T-helper 17 cell (primary cell): ENCODE measurements at places on chromosomes 6 and 20.

- DNase-seq = no peak
Observed at GRCh38 chr6:156167625-156168071, 609.5 kb upstream of the ARID1B start.

GRCh38 chr6:37799263-37799644 is 20.3 kb upstream of the ZFAND3 start:
- no peak for DNase-seq

DNA sequence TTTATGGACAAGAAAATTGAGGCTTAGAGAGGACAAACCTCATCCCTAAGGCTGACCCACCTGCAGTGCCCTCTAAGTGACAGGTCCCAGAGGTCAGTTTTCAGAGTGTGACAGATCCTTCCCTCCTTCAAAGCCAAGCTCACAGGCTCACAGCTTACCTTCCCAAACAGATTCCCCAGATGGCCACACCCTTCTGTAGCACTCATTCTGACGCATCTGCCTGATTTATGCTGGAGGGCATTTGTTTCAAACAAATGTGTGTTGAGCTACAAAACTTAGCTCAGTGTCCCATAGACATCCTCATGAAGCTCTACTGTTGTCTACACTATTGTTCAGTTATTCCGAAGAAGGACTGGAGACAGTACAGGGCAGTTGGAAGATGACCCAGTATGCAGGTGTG is 60.6 kb upstream of the RIN2 start:
- no peak for DNase-seq

- DNase-seq = no peak
Observed at GRCh38 chr6:12555267-12555666, 161.3 kb upstream of the PHACTR1 start.

GRCh38 chr6:135520781-135521180 is 23.2 kb upstream of the AHI1 start:
- no peak for DNase-seq

- DNase-seq = no peak
Observed at GRCh38 chr6:111011360-111012142, 29.7 kb downstream of the RPF2 start.

- no peak for DNase-seq
Observed at GRCh38 chr20:34365765-34366213, 2.7 kb downstream of the ITCH start.

DNA sequence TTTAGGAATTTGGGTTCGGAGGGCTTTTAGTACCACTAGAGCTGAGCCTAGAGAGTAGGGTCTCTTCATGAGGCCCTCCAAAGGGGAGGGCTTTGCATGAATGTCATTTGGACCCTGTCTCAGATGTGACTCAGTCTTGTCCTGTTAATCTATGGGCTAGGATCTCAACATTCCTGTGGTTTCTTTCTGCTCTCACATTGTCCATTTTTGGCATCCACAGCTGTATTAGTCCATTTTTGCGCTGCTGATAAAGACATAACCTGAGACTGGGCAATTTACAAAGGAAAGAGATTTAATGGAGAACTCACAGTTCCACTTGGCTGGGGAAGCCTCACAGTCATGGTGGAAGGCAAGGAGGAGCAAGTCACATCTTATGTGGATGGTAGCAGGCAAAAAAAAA is 61.0 kb downstream of the CRYBG1 start:
- DNase-seq = no peak

DNA sequence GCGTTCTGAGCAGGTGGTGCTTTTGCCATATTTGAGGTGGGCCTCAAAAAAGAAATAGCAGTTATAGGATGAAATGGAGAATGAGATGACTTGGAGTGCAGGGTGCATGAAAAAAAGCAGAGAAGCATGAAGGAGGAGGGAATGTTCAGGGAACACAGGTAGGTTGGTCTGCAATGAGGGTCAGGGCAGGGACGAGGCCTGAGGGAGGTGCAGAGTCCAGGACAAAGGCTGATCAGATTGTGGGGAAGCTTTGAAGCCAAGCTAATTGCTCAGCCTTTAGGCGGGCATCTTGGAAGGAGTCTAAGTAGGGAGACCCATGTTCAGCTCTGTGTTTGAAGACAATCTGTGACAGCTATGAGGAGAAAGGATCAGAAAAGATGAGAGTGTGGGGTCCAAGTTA is 12.0 kb downstream of the TRAM2 start:
- DNase-seq = no peak

GRCh38 chr20:58747211-58747610 is 54.6 kb downstream of the NPEPL1 start:
- no peak for DNase-seq

GRCh38 chr6:155498370-155498769 is 42.7 kb upstream of the NOX3 start:
- no peak for DNase-seq

- no peak for DNase-seq
Observed at GRCh38 chr6:44012078-44012493, 115.2 kb downstream of the MRPL14 start.

DNA sequence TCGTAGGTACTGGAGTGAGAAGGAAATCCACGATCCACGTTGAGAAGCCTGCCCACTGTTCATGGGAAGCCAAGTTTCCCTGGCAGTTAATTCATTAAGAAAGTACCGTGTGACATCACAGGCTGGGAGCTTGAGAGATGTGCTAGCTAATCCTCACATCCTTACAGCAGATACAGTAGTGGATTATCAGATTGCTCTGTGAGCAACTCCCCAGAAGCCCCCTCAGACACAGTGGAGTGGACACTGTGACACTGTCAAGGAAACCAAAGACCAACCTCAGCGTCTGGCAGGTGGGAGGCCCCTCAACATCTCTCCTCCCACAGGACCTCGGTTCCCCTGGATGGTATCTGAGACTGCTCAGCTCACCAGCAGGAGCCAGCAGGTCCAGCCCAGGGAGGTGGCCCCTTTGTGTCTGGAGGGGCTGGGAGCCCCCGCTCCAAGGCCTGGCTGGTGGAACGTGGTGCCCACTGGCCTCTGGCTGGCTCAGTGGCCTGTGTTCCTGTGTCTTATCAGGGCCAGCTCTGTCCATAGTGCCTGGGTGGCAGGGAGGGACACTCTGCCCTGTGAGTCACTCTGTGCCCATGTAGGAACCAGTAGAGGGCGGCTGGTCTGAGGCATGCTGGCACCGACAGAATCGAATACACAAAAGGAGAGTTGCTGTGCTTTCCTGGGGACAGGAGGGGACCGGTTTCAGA is 7.2 kb downstream of the PYGB start:
- DNase-seq = no peak

- DNase-seq = no peak
Observed at GRCh38 chr6:137602313-137603197, 108.4 kb upstream of the OLIG3 start.

GRCh38 chr6:15239616-15240364 is 6.1 kb upstream of the JARID2 start:
- DNase-seq = no peak

GRCh38 chr20:60586269-60587050 is 628.2 kb downstream of the CDH26 start:
- no peak for DNase-seq

GRCh38 chr6:5968817-5969734 is 37.6 kb downstream of the NRN1 start:
- no peak for DNase-seq

DNA sequence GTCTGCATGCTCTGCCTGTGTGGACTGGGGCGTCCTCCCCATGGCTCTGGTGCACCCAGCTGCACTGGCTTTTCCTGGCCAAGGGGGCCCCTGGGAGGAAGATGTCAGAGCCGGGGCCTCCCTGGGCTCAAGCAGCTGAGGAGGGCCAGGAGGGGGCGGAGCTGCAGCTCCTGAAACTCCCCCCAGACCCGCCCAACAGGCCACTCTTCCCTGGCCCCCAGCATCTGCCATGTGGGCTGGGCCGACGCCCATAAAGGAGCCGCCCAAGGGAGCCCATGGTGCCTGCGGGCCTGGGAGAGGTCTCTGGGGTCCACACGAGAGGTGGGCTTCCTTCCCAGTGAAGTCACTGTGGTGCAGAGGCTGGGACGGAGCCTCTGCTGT is 4.0 kb downstream of the RBBP8NL start:
- DNase-seq = no peak

DNA sequence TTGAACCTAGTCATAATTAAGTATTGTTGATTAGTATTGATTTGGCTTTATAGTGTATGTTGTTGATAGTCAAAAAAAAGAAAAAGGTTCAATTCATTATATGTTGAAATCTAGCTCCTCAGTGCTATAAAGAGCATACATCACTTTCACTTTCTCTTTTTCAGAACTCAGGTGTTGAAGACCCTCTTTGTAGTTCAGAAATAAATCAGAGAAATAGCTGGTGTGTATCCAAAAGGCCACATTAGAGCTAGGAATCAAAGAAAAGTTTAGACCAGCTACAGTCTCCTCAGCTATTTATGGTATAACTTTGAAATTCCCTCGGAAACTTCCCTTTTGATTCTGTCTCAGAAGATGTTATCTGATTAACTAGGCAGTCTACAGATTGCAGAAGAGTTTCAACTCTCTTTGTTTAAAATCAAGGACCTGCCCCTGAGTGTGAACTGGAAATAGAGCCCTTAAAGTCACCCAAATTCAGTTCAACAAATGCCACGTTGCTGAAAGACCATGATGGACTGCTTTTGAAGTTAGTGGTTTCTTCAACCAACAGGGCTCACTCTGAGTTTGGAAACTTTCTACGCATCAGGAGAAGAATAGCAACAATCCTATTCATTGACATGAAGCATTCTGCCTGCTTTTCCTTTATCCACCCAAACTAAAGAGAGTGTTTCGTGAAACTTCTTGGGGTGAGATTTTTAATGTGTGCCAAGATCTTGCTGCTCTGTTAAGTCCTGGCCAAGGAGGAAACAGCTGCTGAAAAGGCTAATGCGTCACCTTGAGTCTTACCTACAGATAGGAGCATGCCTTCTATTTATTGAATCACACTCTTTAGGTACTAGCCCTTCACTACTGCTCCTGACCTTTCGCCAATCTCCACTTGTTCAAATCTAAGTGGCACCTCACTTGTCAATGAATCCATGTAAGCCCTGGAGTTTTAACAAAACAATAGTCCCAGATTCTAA is 111.7 kb downstream of the TNFRSF21 start:
- no peak for DNase-seq

- DNase-seq = no peak
Observed at GRCh38 chr6:166420351-166420750, 37.6 kb upstream of the MPC1 start.

DNA sequence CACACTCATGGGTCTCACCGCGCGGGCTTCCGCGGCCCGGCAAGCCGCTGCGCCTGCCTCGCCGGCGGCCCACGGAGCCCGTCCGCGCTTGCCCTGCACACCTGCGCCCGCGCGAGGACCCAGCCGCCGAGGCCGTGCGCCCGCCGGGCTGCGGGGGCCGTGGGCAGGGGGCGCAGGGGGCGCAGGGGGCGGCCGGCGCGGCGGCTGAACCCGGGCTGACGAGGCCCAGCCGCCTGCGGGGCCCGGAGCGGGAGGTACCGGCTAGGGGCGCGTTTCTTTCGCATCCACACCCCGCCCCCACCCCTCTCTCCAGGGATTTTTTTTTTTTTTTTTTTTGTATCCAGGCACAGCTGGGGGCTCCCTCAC is 43.8 kb upstream of the OSTM1 start:
- no peak for DNase-seq

- no peak for DNase-seq
Observed at GRCh38 chr6:22827760-22828159, 258.4 kb downstream of the HDGFL1 start.

DNA sequence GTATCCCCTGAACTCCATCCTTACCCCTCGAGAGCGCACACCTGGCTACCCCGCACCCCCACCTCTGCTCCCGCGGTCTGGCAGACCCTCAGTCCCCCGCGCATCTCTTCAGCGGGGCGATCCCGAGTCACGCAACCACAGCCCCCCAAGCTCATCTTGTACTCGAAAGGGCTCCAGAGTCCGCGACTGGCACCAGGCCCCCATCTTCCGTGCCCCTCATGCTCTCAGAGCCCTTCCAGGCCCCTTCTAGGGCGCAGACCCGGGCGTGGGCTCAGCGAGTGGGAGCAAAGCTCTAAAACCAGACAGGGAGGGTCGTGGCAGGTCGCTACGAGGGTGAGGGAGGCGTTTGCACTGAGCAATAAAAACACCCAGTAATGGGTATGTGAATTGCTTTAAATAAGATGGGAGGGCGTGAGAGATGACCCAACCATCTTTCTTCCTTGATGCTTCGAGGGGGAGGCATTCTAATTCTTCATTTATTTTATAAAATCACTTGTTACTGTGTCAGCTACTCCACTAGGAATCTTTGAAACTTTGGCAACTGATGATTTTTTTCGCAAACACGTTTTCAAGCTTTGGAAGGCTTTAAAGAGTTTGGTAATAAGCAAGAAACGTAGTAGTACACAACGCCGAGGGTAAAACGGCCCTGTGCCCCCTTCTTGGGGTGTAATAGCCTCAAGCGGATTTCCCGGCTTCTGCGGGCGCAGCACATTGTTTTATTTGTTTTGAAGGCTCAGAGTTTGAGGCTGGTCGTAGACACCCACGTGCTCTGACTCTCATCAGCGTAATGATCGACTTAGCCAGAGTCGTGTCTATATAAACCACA is 42.6 kb upstream of the SUPT3H start:
- peak; percentile 63 for DNase-seq

DNA sequence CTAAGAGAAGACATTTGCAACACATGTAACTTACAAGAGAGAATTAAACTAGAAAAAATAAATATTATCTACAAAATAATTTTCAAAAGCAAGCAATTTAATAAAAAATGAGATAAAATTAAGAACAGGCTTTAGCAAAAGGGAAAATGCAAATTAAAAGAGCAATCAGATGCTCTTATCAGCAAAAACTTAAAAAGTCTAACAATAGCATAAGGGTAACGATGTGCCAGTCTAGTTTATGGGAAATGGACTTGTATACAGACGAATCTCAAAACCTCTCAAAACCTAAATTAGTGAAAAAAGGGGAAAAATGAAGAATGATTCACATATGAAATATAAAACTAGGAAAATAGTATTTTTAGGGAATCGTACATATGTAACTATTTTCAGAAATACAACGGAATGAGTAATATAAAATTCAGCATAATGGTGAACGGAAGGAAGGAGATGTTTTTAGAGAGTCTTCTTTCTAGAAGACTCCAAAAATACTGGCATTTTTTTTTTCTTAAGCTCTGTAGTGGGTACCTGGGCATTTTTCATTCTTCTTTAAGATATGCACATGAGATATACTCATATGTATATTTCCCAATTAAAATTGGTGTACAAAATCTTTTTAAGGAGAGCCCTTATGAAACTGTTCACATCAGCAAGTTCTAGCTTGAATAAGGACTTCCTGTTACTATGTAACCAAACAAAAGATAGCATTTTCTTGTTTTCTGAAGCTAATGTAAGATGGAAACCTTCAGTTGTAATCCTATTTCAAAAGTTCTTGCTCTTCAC is 927 bp upstream of the MANEA start:
- no peak for DNase-seq
